Stomach (tissue), 19 donors: ENCODE measurements at places on chromosomes 3 and 15. TPM values are rescaled to one million over a fixed set of nuclear protein-coding genes. Genes with fewer than 3 reads are reported as not detected.

GRCh38 chr3:162764808-162765071 is 1268.1 kb downstream of the OTOL1 start:
- no peak for DNase-seq

DNA sequence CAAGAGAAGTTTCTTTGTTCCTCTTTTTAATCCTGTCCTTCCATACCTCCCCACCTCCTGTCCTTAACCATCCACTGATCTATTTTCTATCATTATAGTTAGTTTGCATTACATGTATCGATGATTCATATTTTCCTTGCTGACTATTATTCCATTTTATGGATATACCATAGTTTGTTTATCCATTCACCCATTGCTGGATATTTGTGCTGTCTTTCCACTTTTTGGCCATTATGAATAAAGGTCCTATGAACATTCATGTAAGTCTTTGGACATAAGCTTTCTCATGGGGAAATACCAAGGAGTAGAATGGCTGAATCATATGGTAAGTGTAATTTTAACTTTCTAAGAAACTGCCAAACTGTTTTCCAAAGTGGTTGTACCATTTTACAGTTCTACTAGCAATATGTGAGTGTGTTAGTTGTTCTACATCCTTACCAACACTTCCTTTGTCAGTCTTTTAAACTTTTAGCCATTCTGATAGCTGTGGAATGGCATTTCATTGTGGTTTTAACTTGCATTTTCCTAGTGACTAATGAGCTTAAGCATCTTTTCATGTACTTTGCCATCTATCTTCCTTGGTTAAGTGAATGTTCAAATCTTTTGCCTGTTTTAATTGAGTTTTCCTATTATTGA is 11.7 kb downstream of the ATP6V1A start:
- DNase-seq, result no peak

GRCh38 chr3:58924578-58924977 is 125.2 kb downstream of the CFAP20DC start:
- DNase-seq, result no peak

- peak; percentile 25 for DNase-seq
These were observed 27.6 kb downstream of the ALS2CL start for GRCh38 chr3:46665763-46666452.

DNA sequence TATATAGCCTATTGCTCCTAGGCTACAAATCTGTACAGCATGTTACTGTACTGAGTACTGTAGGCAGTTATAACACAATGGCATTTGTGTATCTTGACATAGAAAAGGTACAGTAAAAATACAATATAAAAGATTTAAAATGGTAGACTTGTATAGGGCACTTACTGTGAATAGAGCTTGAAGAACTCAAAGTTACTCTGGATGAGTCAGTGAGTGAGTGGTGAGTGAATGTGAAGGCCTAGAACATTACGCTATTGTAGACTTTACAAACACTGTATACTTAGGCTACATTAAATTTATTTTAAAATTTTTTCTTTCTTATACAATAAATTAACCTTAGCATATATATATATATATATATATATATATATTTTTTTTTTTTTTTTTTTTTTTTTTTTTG is 140.0 kb upstream of the UBE2E1 start:
- no peak for DNase-seq

- DNase-seq, result peak; percentile 49
These were observed 2.7 kb downstream of the IGF1R start for GRCh38 chr15:98651036-98651481.

DNA sequence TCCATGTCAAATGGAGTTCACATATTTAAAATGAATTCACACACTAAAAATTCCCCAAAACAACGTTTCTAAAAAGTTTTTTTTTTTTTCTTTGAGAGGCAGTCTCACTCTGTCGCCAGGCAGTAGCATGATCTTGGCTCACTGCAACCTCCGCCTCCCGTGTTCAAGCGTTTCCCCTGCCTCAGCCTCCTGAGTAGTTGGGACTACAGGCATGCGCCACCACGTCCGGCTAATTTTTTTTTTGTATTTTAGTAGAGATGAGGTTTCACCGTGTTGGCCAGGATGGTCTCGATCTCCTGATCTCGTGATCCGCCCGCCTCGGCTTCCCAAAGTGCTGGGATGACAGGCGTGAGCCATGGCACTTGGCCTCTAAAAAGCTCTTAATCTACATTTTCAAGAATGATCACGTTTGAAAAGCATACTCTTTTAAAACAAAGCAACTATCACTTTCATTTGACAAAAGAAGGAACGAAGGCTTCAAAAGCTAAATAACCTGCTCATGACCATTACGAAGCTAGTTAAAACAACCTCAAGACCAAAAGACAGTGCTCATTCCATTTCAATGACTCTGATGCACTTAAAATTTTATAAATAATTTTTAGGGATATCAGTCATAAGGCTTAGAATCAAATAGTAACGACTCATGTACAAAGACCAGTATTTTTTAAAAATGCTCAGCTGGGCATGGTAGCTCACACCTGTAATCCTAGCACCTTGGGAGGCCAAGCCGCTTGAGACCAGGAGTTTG is 5.5 kb downstream of the UBE3A start:
- DNase-seq, result no peak

- peak; percentile 59 for DNase-seq
These were observed 113.2 kb downstream of the PPP2R3A start for GRCh38 chr3:136078421-136079364.

- no peak for DNase-seq
These were observed 9.4 kb upstream of the ERC2 start for GRCh38 chr3:56477646-56478045.

GRCh38 chr15:61974759-61975158 is 85.5 kb downstream of the VPS13C start:
- no peak for DNase-seq

DNA sequence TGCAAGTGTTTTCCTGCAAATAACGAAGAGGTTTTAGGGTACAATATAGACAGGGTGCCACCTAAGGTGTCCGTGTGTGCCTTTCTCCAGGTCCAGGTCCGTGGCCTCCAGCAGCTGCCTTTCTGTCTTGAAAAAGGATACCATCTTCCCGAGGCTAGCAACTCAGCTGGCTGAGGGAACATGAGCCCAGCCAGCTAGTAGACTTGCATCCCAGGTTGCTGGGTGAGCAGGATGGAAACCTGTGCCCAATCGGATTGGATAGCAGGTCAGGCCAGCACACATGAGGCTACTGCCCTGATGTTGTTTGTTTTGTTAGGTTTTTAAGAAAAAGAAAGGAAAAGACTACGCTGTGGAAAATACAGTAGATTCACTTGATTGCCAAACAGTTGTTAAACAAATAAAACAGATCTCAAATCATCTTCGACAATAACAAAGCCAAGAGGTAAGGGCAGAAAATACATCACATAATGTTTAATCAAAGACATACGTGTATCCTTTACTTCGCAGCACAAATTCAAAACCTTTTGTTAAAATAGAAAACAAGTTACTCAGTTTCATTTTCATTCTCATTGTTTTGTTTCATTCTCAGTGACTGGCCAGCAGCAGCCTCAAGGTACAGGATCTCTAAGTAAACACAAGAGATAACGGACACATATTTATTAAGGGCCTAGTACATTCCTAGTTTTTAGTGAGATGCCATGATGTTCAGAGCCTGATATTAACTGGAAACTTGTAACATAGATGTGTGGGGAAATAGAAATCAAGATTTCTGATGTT is 661.2 kb upstream of the NR2F2 start:
- DNase-seq, result no peak

DNA sequence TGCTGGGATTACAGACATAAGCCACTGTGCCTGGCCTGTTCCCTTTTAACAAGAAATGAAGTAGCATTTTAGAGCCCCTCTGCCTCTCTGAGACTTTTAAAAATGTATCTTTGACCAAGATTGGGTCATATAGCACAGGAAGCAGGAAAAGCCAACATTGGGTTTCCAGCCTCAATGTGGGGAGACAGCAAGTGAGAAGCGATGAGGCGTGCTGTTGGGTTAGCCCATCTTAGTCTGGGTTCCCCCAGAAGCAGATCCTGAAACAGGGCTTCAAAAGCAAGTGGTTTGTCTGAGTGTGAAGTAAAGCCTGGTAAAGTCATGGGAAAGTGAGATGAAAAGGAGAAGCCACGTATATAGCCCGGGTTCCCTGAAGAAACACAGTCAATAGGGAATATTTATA is 48.2 kb downstream of the SV2B start:
- no peak for DNase-seq

DNA sequence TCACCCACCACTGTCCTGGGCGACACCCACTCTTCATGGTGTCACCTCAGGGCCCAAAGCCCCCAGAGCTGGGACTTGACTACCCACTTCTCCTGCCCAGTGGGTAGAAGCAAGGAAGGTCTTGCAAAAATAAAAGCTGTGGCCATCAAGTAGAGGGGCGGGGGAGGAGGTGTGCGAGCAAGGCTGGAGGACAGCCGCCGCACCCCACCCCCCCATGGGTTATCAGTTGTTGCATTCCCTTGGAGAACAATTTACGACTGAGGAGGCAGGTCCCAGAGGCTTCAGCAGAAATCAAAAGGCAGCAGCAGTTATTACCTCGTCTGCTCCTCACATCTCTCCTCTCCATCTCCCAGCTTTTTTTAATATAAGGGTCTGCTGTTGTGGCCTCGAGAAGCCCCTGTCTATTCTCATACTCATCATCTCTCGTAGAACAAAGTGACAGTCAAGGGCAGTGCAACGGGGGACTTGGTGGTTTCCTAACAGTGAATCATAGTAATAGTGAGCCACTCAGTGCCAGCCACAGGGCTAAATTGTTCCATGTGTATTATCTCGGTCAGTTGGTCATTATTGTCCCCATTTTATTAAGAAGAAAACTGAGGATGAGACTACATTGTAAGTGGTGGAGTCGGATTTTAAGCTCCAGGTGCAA is 116.4 kb downstream of the PDCD6IP start:
- DNase-seq, result no peak

Gene SGO1
- total RNA-seq, result 1.7 TPM

Gene EFCAB12
- total RNA-seq, result not detected

Gene PLA1A
- total RNA-seq, result 3.1 TPM

Gene CISH
- total RNA-seq, result 5.5 TPM

Gene SORD
- total RNA-seq, result 43.3 TPM

Gene ZNF35
- 2.3 TPM for total RNA-seq

Gene ZIC1
- not detected for total RNA-seq

Gene HAUS2
- 4.9 TPM for total RNA-seq
